ENCODE measurements at places on chromosomes 16 and 17.

GRCh38 chr16:29806641-29807425 lies 504 bp downstream of the MAZ start:
- no peak for DNase-seq

DNA sequence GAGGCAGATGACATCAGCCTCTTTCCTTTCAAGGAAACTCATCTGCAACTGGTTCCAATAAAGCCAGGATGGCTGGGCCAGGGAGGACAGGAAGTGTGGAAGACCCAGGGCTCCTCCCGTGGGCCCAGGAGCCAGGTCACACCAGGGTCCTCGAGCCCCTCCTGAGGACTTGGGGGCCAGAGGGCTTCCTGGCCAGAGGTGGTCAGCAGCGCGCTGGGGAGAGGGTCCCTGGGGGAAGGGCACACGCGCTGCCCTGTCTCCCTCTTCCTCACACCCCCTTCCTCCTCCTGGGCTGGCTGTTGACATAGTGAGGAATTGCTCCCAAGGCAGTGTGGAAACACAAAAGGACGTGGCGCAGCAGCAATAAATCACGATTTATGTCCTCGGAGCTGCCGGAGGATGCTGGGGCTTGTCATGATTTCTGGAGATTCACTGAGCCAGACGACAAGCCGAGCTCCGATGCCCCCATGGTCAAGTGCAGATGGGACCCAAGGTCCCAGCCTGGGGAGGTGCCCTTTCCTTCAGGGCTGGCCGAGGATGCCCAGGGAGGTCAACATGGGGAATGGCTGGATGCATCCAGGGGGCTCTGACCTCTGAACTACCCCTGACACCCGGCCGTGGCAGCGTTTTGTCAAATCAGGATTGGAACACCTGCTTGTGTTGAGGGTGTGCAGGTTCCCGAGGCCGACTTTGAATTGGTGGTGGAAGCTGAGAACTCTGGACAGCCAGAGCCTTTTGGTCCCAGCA lies 152.6 kb downstream of the IRF8 start:
- no peak for DNase-seq

DNA sequence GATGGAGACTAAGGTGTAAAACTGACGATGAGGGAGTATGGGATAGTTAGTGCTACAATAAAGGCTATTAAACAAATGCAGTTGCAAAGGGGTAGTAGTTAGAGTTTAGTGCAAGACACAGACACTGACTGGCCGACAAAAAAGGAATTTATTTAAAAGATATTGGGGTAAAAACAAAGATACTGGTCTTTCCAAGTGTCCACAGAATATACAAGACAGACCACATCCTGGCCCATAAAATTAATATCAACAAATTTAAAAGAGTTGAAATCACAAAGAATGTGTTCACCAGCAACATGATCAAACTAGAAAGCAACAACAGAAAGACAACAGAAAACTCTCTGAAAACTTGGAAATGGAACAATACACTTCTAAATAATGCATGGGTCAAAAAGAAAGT lies 54.7 kb downstream of the CFDP1 start:
- no peak for DNase-seq

- DNase-seq: no peak
Observed at GRCh38 chr17:68249354-68249765, 1.5 kb downstream of the AMZ2 start.

GRCh38 chr17:7109461-7110322 lies 4.9 kb downstream of the ASGR2 start:
- DNase-seq: no peak

- no peak for DNase-seq
Observed at GRCh38 chr17:76501018-76501826, at the start of gene RHBDF2. Gene RHBDF2 (minus strand): TSS chr17:76501423. CDS start chr17:76481524, 19,899 bp downstream.

- DNase-seq: no peak
Observed at GRCh38 chr17:78484271-78485246, 92.6 kb downstream of the DNAH17 start.

GRCh38 chr16:23082161-23082788 lies 67.0 kb downstream of the USP31 start:
- DNase-seq: no peak

DNA sequence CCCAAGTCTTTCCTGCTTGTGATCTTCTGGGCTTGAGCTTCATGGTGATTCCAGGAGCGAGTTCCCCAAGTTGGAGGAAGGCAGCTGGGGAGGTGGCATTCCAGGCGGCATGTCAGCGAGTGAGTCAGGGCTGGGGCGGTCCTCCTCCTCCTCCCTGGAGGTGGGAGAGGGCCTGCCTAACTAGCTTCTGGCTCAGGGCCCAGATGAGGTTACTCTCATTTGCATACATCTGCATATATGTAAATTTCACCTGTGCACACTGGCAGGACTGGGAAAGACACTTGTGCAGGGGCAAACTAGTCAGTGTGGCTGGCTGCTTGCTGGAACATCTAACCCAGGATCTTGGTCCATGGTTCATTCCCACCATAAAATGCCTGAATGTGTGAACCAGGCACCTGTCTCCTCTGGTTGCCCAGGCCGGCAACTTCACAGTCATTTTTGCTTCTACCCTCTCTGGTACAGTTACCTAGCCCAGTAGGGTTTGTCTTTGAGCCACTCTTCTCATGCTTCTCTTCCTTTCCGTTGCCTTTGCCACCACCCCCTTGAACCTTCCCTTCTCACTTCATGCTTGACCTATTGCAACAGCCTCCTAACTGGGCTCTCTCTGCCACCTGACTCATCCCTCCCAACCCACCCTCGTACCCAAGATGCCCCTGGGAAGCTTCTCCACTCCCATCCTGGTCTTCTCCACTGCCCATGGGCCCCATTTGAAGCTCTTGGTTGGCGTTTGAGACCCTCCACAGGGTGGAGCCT lies 9.6 kb upstream of the DLX4 start:
- no peak for DNase-seq

DNA sequence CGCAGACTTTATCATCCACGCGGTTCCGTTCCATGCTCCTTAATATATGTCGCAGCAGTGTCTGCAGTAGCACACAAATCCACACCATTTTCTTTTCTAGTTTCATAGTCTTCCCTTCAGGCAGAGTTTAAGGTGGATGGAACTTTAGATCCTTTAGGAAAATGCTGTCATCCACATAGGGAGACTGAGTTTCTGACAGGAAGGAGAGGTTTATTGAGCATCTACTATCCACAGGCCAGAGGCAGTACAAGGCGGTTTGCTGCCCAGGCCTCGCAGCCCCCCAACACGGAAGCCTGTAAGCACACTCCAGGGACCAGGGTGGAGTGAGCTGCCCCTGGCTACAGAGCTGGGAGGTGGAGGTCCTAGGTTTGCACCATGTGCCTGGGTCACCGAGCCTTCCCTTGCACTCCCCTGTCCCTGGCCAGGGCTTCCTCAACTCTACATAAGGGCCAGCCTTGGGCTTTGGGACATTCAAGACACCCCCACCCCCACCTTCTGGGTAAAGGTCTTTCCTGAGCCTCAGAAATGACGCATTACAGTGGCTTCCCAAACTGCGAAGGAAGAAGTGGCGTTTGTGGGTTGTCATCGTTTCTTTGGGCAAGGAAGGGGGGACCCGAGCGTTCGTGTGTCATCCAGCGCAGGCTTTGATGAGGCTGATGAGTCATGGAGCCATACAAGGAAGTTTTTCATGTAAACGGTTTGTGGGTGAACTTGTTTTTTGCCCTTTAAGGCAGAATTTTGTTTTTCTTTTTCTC lies 146.5 kb upstream of the PLCG2 start:
- DNase-seq: no peak

DNA sequence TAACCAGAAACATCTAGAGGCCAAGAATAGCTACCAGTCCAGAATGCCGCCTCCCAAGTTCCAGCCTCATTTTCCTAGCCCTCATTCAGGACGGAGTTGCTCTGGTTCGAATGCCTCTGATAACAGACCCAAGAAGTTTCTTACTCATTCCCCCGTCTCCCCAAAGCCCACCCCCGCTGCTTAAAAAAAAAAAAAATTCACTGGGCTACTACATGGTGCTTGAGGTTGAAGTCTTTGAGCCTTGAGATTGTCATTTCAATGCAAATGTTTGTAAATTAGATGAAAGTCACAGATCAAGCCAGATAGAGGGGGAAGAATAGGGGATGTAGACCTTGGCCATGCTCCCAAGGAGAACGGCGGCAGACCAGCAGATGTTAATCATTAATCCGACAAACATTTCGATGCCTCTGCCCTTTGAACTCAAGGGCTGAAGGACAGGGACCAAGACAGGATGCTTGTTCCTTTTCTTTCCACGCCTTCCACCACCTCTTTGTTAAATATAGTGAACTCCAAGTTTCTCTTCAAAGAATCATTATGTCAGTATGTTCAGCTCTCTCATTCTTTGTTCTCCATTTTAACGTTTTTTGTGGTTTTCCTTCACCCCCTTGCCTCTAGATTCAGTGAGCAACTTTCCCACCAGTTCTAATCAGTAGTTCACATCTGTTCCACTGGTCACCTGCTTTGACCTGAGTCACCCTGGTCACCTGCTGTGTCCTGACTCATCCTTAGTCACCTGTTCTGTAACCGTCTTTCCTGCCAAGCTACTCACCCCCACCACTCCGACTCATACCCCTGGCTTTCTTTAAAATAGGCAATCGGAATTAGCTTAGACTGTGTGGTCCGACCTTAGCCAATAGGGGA lies 190.3 kb downstream of the CPPED1 start:
- no peak for DNase-seq

- no peak for DNase-seq
Observed at GRCh38 chr17:28897769-28898526, 415 bp upstream of the FLOT2 start.

DNA sequence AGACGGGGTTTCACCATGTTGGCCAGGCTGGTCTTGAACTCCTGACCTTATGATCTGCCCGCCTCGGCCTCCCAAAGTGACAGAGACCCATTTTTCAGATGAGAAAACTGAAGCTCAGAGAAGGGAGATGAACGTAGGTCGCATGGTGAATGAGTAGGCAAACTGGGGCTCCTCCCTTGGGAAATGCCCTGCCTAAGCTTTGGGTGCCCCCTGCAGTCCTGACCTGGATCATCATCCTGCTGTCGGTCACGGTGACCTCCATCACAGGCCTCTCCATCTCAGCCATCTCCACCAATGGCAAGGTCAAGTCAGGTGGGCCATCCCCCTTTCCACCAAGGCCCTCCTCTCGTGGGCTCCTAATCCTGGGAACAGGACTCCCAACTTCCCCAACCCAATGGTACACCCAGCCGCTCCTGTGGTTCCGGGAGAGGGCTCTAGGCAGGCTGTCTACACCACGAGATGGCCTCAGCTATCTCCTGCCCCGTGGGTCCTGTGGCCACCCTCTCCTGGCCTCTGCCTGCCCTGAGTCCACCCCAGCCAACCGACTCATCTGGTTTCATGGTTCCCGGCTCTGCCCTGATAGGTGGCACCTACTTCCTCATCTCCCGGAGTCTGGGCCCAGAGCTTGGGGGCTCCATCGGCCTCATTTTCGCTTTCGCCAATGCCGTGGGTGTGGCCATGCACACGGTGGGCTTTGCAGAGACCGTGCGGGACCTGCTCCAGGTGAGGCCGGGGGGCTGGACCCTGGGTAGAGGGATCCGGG lies 4.7 kb downstream of the SLC12A3 start:
- no peak for DNase-seq

DNA sequence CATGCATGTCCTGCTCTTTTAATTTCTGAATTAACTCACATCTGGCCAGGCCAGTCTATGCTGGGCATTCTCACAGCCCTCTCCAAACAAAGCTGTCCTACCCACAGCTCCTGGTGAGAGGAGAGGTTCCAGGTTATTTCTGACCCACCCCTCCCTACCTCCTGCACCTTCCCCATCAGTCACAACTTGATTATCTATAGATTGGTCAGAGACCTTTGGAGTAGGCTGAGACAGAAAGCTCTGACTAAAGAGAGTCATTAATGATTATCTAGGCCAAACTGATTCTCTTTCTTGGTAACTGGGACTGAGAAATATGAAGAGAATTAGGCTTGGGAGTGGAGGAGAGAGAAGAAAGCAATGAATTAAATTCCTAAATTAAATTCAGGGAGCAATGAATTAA lies 1.4 kb upstream of the KRT222 start:
- DNase-seq: no peak

DNA sequence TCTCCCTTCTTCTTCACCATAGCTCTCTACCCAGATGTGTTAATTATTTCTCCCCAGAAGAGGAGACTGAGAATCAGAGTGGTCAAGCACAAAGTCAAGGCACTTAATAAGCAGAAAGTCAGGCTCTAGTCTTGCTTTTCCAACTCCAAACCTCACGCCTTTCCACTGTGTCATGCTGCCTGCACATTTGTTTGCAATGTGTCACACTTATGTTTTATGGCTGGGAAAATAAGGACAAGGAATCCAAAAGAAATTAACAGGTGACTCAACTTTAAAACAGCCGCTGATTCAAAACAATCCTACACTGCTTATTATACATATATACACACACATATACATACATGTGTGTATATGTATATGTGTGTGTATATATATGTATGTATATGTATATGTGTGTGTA lies 255.7 kb upstream of the DYNLRB2 start:
- no peak for DNase-seq

All from esophagus squamous epithelium (tissue), 5 donors.